ENCODE measurements at places on chromosomes 1 and 21.

DNA sequence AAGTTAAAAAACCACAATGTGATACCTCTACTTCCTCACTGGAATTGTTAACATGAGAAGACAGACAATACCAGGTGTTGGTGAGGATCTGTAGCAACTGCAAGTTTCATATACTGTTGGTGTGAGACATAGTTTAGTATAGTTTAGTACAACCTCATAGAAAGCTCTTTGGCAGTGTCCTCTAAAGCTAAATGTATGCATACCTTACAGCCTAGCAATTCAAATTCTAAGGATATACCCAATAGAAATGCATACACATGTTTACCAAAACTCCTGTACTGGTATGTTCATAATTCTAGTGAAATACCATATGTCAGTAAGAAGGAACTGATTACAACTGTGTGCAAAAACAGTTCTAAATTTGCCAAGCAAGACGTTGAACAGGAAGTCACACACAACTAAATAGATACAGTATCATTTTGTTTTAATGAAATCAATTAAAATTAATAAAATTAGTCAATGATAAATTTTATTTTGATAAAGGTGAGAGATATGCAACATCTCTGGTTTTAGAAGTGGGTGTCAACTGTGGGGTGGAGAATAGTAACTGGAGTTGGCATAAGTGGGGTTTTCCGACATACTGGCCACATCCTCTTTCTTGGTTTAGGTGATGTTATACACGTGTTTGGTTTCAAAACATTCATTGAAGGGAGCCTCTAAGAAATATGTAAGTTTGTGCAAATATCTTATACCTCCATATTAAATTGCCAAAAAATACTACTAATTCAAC lies 450.7 kb downstream of the PTPRC start:
- peaks cover 31% of the 10 kb centered on the region for H3K4me1 ChIP-seq
- H3K27me3 ChIP-seq, result no peaks in the 10 kb centered on the region
- no peak overlapping the region for H3K4me3 ChIP-seq

- no peak overlapping the region for H3K4me3 ChIP-seq
- H3K27me3 ChIP-seq, result peaks cover 6% of the 10 kb centered on the region
- H3K27ac ChIP-seq, result no peak overlapping the region
- H3K4me1 ChIP-seq, result no peaks in the 10 kb centered on the region
- no peaks in the 10 kb centered on the region for H3K36me3 ChIP-seq
Measured at GRCh38 chr1:228969953-228970800, 234.9 kb downstream of the RHOU start.

- H3K4me3 ChIP-seq, result no peak overlapping the region
- no peaks in the 10 kb centered on the region for H3K4me1 ChIP-seq
- peaks cover 57% of the 10 kb centered on the region for H3K27me3 ChIP-seq
- no peak overlapping the region for H3K27ac ChIP-seq
Measured at GRCh38 chr1:37257646-37258045, 216.7 kb upstream of the ZC3H12A start.

DNA sequence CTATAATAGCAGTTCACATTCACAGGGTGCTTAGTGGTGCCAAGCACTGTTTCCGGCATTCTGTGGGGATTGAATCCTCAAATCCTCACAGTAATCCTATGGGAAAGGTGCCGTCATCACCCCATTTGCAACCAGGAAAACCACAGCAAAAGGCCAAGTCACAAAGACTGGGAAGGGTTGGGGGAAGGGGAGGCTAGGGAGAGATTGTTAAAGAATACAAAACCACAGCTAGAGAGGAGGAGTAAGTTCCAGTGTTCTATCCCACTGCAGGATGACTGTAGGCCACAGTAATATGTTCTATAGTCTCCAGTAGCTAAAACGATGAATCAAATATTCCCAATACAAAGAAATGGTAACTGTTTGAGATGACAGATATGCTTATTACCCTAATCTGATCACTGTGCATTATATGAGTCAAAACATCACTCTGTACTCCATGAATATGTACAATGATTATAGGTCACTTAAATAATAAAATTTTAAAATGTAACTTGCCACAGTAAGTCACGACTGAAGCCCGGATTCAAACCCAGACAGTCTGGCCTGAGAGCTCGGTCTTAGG lies 256.8 kb downstream of the TOMM20 start:
- peaks cover 4% of the 10 kb centered on the region for H3K4me1 ChIP-seq
- no peaks in the 10 kb centered on the region for H3K36me3 ChIP-seq
- no peaks in the 10 kb centered on the region for H3K27me3 ChIP-seq
- no peak overlapping the region for H3K27ac ChIP-seq

DNA sequence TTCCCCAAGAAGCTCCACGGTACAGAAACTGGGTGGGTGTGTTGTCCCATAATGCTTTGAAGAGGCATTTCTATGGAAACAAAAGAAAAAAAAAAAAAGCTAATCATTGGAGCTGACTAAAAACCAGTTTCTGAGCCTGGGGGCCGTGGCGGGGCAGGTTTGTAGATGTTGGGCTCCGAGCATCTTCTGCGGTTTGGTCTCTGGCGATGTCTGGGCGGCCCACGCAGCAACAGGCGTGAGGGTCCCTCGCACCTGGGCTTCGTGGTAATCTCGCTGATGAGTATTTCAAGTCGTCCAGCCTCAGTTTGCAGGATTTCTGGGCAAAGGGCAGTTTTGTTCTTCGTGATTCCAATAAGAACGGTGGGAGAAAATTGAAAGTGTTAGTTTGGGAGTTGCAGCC lies 6.8 kb downstream of the TP73 start:
- H3K27ac ChIP-seq, result no peak overlapping the region
- no peaks in the 10 kb centered on the region for H3K36me3 ChIP-seq
- peaks cover 24% of the 10 kb centered on the region for H3K27me3 ChIP-seq

DNA sequence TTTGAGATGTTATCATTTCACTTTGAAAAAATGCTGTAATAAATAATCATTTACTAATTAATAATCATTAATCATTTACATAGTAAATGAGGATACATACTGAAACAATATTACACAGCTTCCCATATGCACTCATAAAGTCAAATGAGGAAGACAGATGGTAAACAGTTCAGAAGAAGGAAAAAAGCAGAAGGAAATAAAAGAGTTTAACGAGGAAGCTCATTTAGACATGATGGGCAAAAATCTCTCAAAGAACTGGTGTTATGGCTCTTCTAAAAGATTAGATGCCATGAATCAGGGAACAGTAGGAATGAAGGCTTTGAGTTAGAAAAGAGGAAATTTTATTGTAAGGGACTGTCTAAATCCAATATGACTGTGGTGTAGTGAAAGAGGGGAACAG lies 347.6 kb downstream of the PTPRC start:
- no peak for DNase-seq
- no peak overlapping the region for H3K4me3 ChIP-seq
- H3K27me3 ChIP-seq, result no peaks in the 10 kb centered on the region
- no peaks in the 10 kb centered on the region for H3K36me3 ChIP-seq
- H3K27ac ChIP-seq, result no peak overlapping the region
